ENCODE measurements at places on chromosomes 13 and 19.

GRCh38 chr13:41211062-41211461 lies 16.7 kb upstream of the KBTBD7 start:
- DNase-seq, result no peak

- peak; percentile 91 for DNase-seq
Observed at GRCh38 chr19:32345261-32346207, at the start of gene ZNF507. ZNF507 (plus strand) TSS chr19:32345610; CDS start chr19:32352831, 7,221 bp downstream.

DNA sequence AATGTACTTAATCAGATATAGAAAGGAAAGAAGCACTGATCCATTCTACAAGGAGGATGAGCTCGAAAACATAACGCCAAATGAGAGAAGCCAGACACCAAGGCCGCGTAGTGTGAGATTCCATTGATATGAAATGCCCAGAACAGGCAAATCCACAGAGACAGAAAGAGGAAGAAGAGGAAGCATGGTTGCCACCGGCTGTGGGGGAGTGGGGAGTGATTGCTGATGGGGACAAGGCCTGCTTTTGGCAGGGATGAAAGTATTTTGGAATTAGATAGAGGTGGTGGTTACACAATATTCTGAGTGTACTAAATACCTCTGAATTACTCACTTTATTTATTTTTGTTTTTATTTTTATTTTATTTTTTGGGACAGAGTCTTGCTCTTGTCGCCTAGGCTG lies 50.2 kb upstream of the KLF2 start:
- DNase-seq, result no peak

DNA sequence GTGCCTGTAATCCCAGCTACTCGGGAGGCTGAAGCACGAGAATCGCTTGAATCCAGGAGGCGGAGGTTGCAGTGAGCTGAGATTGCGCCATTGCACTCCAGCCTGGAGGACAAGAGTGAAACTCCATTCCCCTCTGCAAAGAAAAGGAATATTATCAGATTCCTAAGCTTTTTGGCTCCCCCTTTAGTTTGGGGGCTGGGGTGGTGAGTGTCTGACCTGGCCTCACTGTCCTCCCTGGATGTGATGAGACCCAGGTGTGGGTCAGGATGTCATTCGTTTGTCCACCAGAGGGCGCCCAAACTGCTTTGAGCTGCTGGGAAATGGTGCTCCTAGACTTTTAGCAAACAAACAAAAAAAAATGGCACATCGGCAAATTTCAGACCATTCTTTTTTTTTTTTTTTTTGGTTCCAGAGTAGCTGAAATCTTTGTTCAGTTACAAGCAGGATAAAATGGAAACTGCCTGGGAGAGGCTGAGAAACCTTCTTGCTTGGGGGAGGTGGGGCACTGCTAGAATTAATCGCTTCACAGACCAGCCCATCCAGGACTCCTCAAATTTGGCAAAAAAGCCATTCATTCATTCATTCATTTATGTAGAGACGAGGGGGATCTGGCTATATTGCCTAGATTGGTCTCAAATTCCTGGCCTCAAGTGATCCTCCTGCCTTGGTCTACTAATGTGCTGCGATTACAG lies 29.4 kb downstream of the SPC24 start:
- DNase-seq, result peak; percentile 57

- DNase-seq, result no peak
Observed at GRCh38 chr13:85313761-85314503, 485.3 kb downstream of the SLITRK6 start.

DNA sequence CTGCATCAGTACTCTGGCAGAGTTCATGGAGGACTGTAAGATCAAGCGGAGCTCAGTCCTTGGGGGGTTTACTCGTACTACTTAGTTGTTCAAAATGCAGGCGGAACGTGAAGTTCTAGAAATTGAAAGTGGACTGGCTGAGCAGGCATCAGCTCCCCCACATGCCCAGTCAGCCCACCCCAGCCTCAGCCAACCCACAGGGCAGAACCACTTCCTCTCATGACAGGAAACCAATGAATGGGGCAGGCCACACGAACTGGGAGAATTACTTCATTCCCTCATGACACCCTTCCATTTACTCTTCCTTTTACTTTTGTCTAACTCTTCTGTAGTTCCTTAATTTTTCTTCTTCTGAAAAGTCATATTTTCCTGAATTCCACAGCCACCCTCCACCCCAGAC lies 71.9 kb downstream of the FLT1 start:
- DNase-seq, result no peak

DNA sequence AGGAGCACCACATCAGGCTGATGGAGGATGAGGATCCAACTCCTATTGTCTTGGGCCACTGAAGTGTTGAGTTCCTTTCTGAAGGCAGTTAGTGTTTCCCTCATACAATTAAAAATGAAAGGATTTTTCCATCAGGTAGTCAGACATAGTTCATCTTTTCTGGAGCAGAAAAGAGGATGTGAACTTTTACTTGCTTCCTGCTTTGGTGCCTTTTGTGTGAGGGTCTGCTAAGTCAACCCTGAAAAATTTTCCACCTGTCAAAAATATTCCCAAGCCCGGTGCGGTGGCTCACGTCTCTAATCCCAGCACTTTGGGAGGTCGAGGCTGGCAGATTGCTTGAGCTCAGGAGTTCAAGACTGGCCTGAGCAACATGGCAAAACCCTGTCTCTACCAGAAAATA lies 43.9 kb downstream of the RGCC start:
- DNase-seq, result no peak

- DNase-seq, result no peak
Observed at GRCh38 chr13:69202996-69203395, 904.6 kb upstream of the ATXN8OS start.

DNA sequence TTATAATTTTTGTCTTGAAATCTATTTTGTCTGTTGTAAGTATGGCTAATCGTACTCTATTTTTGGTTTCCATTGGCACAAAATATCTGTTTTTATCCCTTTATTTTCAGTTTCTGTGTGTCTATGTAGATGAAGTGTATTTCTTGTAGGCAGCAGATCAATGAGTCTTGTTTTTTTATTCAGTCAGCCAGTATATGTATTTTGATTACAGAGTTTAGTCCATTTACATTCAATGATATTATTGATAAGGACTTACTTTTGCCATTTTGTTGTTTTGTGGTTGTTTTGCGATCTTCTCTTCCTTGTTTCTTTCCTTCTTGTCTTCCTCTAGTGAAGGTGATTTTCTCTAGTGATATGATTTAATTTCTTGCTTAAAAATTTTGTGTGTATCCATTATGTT lies 336.3 kb upstream of the SPRY2 start:
- DNase-seq, result no peak

DNA sequence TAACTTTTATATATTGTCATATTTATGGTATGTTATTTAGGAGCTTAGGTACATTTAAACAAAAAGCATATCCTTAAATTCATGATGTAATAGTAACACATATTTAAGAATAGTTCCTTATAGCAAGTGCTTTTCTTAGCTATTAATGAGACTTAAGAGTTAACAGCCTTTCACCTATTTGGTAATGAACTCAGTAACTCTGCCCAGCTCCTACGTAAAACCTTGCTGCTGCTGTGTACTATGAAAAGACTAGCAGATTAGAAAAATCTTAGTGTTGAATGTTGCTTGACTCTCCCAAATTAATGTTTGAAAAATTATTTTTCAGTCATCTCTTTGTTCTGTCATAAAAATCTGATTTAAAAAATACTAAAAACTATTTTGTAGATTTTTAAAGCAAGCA lies 6.9 kb downstream of the GPR180 start:
- DNase-seq, result no peak

DNA sequence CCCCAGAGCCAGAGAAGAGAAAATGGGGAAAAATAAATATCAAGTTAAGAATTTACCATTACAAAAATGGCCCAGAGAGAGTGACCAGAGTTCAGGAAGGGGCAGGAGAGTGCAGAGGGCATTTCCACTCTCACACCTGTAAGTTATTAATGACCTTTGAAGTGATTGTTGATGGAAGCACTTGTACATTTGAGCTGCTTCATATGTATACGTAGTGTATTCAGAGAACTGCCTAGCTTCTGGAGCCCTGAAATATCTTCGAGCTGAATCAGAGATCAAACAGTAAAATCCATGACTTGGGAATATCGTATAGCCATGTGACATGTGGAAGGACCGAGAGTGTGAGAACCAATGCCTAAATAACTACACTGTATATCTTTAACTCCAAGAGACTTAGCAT lies 49.2 kb upstream of the PCCA start:
- DNase-seq, result no peak

- DNase-seq, result no peak
Observed at GRCh38 chr19:10133596-10133995, 13.9 kb upstream of the EIF3G start.

GRCh38 chr13:73324842-73325722 lies 266.3 kb downstream of the KLF5 start:
- no peak for DNase-seq

GRCh38 chr19:5631567-5632240 lies 8.8 kb downstream of the SAFB start:
- no peak for DNase-seq

GRCh38 chr19:3136684-3137055 lies 837 bp downstream of the GNA15 start:
- DNase-seq, result no peak

DNA sequence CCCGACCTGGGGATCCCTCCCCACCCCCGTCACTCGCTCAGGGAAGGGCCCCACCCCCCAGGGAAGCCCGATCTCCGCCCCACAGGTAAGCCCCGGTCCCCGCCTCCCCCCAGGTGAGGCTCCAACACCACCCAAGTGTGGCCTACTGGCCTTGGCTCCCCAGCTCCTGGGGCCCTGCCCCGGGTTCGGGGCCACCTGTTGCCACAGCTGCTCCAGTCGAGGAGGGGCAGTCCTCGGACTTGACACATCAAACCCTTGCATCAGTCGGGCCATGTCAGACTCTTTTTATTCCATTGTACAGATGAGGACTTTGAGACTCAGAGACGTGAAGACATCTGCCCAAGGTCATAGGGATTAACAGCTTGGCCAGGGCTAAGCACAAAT lies 512 bp downstream of the CC2D1A start:
- no peak for DNase-seq

GRCh38 chr13:41271456-41272285 lies 8.3 kb upstream of the MTRF1 start:
- DNase-seq, result no peak

DNA sequence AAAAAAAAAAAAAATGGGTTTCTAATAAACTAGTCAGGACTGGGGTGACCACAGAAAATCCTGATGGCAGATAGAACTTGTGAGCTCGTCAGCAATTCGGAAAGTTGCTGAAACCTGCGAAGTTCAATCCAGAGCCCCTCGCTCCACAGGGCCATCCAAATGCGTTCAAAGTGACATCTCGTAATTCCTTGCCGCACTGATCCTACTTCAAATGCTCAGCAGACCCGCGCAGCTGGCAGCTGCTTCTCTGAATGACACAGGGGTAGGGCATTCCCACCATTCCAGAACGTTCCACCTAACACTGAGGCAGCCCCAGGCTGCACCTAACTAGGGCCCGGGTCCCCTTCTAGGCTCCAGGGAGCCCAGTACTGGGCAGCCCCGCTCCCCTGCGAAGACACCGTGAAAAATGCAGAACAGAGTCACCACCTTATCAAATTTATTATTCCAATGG lies 4.8 kb upstream of the DAPK3 start:
- DNase-seq, result no peak

GRCh38 chr13:67193979-67194378 lies 36.2 kb downstream of the PCDH9 start:
- no peak for DNase-seq

DNA sequence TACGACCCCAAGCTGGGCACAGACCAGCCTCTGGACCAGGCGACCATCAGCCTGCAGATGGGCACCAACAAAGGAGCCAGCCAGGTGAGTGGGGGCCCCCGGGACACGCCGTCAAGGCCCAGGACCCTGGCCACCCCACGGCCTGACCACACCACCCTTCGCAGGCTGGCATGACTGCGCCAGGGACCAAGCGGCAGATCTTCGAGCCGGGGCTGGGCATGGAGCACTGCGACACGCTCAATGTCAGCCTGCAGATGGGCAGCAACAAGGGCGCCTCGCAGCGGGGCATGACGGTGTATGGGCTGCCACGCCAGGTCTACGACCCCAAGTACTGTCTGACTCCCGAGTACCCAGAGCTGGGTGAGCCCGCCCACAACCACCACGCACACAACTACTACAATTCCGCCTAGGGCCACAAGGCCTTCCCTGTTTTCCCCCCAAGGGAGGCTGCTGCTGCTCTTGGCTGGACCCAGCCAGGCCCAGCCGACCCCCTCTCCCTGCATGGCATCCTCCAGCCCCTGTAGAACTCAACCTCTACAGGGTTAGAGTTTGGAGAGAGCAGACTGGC lies 9.6 kb downstream of the ELOF1 start:
- no peak for DNase-seq

DNA sequence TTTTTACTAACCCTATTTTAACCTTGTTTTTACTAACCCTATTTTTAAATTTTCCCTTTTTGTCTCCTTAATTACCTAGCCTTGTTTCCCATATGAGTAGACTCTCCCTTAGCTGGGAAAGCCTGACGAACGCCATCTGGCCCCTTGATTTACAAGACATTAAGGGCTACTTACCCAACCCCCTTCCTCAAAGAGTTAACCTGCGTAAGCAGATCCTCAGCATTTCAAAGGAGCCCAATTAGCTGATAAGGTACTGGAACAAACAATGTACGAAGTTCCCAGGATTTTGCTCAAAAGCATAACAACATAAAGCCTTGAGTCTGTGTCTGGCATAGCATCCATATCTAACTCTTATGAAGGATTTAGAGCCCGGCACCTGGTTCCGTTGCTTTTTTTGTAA lies 4.7 kb upstream of the MVB12A start:
- DNase-seq, result no peak

DNA sequence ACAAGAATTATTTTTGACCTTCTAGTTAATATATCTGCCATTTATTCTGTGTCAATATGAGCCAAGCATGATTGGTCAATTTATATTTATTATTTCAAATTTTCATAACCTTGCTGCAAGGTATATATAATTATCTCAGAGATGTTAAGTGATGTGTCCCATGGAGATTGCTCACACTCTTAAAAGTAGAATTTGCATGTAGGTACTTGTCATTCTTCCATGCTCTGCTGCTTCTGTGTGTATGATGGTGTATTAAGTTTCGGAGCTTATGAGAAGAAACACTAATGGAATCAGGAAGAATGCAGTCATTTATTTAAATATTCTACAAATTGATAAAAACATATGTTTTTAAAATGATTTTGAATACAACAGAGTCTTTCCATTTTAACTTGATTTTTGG lies 586.8 kb upstream of the MIR17HG start:
- DNase-seq, result no peak

DNA sequence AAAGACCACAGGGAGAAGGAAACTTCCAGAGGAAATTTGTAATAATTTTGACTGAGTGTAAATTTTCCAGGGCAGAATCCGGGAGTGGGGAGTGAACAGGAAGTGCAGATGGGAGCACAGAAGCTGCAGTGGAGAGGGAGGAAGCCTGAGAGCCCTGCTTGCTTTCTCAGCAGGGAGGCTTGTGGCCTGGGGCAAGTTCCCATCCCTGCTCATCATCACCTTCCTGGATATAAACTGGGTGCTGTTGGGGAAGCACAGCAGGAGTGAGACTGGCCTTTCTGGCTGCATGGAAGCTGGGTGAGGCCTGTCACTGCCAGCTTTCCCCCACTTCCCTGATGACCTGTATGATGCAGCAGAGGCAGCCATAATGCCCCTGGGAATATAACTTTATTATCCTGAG lies 532.9 kb downstream of the SLITRK6 start:
- DNase-seq, result no peak

- no peak for DNase-seq
Observed at GRCh38 chr19:30679153-30679702, 307.0 kb downstream of the ZNF536 start.
